CD4-positive, alpha-beta memory T cell (primary cell): ENCODE measurements at places on chromosomes 7 and 10.

DNA sequence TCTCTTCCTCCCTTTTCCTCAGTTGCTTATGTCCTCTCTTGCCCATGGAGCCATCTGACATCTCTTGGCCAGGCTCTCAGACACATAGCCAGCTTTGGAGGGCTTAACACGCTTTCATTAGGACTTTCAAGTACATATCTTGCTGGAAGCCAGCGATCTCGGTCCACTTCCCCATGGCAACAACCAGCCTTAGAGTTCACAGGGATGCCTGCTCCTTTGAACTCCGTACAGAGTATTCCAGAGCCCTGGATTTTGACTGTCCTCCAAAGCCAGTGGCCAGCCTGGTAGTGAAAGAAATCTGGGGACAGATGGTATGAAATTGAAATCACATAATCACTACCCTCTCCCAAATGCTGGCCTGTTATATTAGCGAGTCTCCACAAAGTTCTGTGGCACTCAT is 370.5 kb upstream of the NPVF start:
- DNase-seq, result no peak

DNA sequence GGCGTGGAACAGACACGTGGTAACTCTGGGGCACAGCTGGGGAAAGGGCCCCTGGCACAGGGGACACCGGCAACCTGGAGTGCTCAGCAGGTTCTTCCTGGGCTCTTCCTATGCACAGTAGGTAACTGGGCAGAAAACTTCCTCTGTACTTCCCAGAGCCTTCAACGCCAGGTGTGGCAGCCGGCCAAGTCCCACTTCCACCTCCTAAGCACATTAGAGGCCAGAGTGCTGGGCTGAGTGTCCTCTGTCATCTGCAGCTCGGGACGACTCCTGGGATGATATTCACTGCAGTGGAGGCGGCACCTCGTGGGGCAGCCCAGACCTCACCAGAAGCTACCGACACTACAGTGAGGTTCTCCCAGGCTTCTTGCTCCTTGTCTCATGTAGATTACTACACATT is 114.5 kb downstream of the LARP4B start:
- DNase-seq, result no peak

GRCh38 chr7:47493976-47494911 is 87.7 kb downstream of the TNS3 start:
- no peak for DNase-seq

DNA sequence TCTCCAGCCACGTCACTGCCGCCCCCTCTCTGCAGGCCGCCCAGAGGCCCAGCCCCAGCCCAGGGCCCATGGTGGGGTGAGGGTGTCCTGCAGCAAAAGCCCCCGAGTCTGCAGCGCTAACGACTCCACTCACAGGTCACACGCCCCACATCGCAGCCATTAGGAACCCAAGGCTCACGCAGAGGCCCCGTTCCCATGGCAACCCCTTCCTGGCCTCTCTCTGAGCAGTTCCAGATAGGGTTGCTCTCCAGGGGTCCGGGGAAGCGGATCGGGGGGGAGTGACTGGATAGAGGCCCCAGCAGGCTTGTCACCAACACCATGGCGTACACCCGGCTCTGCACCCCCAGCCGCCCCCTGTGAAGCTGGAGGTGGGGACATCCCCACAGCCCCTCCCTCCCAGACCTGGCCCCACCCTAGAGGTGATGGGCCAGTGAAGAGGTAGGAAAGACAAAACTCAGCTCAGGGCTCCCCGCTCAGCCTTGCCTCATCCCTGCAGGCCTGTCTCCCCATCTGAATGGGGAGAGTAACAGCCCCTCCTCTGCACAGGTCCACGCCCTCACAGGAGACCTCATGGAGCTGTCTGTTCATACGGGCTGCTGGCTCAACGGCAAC is 41.2 kb downstream of the TNRC18 start:
- DNase-seq, result no peak

DNA sequence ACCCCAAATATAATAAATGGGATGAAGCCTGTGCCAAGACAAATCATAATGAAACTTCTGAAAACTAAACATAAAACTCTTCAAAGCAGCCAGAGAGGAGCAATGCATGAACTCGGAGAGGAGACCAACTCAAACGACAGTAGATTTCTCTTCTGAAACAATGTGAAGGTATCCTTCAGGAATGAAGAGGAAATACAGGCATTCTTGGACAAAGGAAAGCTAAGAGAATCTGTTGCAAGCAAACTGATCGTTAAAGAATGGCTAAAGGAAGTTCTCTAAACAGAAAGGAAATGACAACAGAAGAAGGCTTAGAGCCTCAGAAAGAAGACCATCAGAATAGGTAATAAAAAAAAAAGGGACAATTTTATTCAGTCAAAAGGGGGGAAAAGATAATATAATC is 6.6 kb downstream of the GNA12 start:
- DNase-seq, result no peak

DNA sequence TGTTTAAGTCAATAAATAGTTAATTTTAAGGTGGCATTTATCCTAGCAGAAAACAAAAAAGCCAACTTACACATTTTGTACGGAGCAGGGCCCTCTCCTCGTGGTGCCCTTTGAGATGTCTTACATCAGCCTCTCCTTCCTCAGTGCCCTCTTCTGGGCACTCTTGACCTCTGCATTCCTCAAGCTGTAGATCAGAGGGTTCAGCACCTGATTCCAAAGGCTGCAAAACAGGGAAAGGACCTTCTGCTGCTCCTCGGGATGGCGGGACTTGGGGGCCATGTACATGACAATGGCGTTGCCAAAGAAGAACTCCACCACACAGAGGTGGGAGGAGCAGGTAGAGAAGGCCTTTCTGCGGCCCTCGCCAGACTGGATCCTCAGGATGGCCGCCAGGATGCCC is 4.6 kb upstream of the OR2A14 start:
- no peak for DNase-seq

DNA sequence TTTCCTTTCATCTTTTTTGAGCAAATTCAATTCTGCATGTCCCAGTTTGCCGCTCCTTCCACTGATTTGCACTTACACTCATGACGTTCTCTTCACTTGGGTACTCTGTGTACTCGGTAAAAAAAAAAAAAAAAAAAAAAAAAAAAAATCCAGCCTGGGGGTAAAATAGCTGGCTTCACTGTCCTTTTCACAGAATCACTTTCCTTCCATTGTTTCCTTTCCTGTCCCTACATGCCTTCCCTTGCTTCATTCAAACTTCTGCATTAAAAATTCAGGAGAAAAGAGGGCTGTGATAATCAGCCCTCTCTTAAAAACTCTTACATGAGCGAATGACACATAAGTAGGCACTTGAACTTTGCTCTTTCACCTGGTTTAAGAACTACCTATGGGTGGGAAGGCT is 8.7 kb downstream of the ANKRD1 start:
- DNase-seq, result no peak

DNA sequence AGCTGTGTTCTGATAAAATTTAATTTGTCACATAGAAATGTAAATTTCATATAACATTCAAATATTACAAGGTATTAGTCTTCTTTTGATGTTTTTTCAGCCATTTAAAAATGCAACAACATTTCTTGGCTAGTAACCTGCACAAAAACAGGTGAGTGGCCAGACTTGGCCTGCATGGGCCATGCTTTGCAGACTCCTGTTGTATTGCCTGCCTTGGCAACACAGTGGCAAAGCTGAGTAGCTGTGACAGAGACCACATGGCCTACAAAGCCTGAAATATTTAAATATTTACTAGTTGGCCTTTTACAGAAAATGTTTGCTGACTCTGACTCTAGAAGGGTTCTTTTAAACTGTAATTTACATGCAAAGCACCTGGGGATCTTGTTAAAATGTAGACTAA is 13.5 kb upstream of the TBX20 start:
- DNase-seq, result no peak

DNA sequence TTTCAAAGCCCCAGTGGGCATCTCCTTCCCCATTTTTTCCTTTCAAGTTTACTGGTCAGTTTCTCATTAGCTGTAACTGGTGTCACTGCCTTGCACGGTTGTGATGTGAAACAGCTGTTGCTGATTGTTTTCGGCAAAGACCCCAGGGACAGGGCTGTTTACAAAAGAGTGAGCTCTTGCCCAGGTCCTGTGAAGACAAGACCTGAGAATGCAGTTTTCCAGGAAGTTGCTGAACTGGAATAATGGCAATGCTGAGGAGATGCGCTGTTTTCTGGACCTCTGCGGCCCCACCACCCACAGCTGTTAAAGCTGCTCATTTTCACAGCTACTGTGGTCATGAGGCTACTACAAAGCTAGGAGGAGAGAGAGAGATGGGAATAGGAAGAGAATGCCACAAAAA is 116.6 kb upstream of the RSU1 start:
- no peak for DNase-seq

DNA sequence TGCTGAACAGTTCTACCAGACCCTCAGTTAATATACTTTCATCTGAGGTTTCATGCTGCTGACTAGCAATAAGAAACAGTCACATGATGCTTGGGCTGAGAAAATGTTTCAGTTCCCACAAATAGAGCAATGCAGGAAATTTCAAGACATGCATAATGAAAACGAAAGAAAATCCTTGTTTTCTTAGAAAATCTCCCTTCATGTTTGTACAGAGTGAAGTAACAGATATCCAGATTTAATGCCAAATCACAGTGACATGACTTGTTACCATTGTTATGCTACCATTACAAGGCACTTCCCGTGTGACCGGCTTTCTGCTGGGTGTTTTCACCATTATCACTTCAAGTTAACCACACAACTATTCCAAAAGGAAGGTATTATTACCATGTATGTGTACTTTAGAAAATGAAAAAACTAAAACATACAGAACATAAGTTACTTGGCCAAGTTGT is 121.7 kb downstream of the DOCK4 start:
- DNase-seq, result no peak

- no peak for DNase-seq
Observed at GRCh38 chr10:60348982-60349381, 40.7 kb downstream of the ANK3 start.

- DNase-seq, result no peak
Observed at GRCh38 chr10:78471326-78471722, 437.7 kb downstream of the RPS24 start.

DNA sequence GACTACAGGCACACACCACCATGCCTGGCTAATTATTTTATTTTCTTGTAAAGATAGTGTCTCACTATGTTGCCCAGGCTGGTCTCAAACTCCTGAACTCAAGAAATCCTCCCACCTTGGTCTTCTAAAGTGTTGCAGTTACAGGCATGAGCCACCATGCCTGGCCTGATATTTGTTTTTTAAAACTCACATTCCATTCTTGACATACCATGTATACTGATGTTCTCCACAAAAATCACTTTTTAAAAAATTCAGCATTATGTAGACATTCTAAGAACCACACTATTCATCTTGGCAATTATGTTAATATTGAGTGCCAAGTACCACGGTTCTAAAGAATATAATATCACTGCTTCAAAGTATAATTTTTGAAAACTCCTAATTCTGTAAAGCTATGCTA is 43.5 kb downstream of the IDE start:
- DNase-seq, result no peak

DNA sequence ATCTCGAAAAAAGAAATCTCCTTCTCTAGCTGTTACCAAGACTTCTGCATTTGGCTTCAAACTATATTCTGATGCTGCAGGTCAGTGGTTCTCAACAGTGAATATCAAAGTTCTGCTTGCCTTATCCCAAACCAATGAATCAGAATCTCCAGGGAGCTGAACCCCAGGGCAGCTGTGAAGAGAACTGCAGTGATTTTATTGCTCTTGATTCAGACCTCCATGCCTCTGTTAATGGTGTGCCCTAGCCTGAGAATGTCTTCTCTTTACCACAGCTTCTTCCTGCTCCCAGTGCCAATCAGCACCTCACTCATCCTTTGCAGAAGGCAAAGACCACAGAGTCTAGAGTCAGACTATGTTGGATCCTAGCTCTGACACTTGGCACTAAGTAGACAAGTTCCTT is 46.2 kb upstream of the MRLN start:
- no peak for DNase-seq

- no peak for DNase-seq
Observed at GRCh38 chr7:111172564-111173257, 81.8 kb downstream of the LRRN3 start.

DNA sequence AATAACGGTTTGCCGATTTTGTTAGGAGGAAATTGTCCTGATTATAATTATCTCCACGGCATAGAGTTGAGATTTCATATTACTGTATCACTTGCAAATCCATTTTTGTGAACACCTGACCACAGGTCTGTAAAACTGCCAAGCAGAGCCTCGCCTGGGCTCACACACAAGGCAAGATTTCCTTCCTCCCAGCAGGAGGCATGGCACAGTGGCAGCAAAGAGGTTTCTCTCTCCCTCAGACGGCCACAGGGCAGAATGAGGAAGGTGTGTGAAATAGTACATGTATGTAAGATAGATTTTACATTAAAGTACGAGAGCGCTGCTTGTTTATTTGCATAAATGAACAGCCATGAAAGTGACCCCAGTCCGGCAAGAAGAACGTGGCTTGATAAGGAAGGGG is 130.1 kb downstream of the CELF2 start:
- DNase-seq, result no peak

- DNase-seq, result no peak
Observed at GRCh38 chr10:33329178-33329577, 5.3 kb downstream of the NRP1 start.

- no peak for DNase-seq
Observed at GRCh38 chr10:100802196-100802595, 56.8 kb downstream of the PAX2 start.

DNA sequence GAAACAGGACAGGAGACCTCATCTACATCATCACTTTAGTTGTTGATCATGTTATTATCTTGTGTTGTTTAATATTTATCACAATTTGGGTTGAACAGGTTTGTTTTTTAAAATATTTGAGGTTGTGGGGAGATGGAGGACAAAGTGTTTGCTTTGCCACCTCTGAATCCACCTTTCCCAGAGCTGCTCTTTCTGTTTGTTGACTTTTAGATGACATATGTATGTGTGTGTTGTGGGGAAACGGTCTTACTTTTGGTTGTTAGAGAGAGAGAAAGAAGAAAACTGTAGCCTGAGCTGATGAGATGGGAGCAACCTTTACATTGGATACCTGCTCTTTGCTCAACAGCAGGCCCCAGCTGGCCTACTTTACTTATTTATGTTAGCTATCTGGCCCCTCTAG is 19.0 kb upstream of the SLC16A12 start:
- DNase-seq, result no peak

DNA sequence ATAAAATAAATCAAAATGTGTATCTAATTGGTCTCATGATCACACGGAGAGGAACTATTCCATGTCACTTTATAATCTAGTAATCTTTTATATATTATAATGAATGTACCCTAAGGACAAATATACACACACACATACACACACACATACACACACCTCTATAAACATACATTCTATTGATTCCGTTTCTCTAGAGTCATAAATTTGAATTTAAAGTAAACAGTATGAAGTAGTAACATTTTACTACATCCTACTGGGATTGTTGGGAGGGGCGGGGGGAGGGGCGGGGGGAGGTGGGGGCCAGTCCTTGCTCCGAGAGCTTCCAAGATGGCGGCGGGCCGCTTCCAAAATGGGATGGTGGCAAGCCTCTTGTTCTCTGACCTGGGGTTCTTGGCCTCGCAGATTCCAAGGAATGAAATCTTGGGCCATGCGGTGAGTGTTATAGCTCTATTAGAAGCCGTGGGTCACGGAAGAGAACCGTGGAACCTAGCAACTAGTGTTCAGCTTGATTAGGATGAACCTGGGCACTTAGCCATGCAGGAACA is 143.2 kb downstream of the REEP3 start:
- no peak for DNase-seq

GRCh38 chr10:12349629-12350166 is 351 bp downstream of the CAMK1D start:
- DNase-seq, result no peak

GRCh38 chr7:131843898-131844331 is 287.5 kb upstream of the PODXL start:
- DNase-seq, result no peak

GRCh38 chr7:143131781-143132180 is at the start of gene PIP:
Gene PIP (plus strand): TSS chr7:143132077. CDS start chr7:143132117, 40 bp downstream.
- DNase-seq, result no peak
